ENCODE measurements at places on chromosomes 1 and 21.

DNA sequence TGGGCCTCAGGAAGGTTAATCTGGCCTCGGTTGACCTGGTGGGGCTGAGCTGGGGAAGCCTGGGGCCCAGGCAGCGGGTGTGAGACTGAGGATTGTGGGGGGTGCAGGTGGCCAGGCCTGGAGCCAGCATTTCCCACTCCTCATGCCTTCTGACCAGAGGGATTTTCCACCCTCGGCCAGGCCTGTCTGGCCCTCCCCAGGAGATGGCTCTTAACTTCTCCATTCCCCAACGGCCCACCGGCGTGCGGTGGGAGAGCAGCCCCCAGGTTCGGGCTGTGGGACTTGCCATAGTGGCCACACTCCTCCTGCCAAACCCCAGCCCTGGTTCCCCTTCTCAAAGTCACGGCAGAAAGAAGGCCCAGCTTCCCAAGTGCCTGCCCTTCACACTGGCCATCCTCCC is 126.5 kb upstream of the RUNX3 start:
- DNase-seq, result no peak

GRCh38 chr1:225527575-225527974 is 99.7 kb upstream of the LBR start:
- no peak for DNase-seq

GRCh38 chr1:26789931-26790330 is 2.2 kb downstream of the PIGV start:
- no peak for DNase-seq

DNA sequence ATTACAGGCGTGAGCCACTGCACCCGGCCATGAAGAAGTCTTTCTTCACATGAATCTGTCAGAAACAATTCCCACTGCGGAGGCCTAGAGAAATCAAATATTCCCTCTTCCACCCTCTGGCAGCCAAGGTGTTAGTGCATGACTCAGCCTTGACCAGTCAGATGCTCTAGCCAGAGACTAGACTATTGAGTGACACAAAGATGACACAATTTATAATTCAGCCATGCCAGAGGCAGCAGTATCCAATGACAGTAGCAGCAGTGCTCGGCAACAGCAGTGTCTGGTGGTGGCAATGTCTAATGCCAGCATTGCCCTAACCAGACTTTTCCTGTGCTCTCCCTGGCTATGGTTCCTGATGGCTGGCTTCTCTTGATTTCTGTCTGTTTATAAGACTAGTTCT is 8.7 kb downstream of the CTXND2 start:
- DNase-seq, result no peak

DNA sequence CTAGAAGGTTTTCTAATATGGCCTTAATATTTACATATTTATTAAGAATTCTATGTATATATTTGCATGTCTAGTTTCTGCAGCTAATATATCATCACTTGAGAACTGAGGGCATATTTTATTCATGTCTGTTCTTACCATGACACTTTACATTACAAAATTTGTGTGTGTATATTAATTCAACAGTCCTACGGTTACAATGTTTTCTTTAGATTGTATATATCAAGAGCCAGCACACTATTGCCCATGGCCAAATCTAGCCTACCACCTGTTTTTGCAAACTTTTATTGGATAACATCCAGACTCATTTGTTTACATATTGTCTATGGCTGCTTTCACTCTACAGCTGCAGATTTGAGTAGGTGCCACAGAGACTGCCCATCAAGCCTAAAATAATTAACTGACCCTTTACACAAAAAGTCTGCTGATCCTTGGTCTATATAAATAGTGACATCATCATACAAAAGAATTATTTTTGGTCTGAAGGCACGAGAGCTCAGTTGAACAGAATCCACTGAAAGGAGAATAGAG is 577.4 kb upstream of the PBX1 start:
- no peak for DNase-seq

DNA sequence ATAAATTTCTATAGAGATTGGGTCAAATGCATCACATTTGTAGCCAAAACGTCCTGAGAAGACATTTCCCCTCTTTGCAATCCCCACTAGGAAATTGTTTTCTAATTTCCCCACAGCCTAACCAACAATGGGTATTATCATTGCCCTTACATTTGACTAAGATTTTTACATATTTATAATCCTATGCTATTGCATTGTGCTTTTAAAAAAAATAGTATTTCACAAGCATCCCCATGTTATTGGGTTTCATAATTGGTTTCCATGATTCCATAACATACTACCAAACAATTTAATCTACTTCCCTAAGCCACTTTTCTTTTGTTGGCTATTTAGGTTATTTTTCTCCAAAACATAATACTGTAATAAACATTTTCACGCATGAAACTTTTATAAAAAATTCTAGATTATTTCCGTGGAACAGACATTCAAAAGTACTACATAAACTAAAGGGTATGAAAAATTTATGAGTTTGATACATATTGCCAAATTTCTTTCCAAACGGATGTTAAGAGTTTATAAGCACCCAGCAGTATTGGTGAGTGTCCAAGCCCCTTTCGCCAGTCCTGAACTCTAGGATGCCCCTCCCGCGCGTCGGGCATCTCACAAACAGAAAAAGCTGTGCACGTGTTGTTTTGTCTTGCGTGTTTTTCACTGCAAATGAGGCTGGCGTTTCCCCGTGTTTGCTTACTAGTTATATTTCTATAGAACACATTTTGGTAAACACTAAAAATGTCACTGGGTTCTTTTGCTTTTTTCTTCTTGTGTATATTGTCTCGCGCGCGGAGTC is 2.0 kb upstream of the LHX4 start:
- DNase-seq, result no peak

DNA sequence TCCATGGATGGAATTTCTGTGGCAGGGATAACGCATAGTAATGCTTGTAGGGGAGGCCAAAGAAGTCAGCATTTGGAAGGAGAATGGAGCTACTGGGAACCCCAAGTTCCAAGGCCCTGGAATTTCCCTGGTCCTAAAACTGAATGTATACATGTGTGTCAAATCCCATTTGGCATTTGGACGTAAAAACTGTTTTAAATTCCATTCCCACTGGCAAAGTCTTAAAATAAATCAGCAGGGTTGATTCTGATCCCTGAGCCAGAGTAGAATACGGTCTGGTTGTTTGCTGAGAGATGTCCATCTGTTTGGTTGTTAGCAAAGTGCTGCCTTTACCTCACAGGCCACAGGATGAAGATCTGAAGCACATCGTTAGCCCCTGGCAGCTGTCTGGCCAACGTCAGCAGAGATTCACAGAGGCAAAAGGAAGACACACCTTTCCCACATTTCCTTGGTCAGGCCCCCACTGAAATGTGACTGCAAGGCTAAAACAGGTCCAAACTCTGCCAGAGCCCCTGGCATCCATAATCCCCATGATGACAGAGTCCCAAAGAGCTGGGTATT is 62.2 kb downstream of the GORAB start:
- DNase-seq, result no peak

DNA sequence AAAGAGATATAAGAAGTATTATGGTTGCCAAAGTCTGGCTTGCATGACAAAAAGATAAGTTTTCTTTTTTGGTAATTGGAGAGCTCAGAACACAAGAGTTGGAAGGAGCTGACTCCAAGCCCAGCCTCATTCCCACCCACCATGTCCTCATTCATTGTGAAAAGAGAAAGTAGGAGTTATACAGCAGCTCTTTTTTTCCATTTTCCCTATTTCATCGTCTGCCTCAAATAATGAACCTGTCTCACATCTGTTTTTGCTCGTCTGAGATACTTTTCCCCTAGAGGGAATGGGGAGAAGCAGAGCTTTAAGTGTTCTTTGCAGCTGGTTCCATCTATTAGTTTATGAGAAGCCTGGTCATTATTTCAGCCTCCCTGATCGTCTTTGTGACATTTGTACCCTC is 34.7 kb downstream of the AGT start:
- DNase-seq, result no peak

- DNase-seq, result no peak
Measured at GRCh38 chr1:197200272-197200899, 53.9 kb upstream of the ASPM start.

DNA sequence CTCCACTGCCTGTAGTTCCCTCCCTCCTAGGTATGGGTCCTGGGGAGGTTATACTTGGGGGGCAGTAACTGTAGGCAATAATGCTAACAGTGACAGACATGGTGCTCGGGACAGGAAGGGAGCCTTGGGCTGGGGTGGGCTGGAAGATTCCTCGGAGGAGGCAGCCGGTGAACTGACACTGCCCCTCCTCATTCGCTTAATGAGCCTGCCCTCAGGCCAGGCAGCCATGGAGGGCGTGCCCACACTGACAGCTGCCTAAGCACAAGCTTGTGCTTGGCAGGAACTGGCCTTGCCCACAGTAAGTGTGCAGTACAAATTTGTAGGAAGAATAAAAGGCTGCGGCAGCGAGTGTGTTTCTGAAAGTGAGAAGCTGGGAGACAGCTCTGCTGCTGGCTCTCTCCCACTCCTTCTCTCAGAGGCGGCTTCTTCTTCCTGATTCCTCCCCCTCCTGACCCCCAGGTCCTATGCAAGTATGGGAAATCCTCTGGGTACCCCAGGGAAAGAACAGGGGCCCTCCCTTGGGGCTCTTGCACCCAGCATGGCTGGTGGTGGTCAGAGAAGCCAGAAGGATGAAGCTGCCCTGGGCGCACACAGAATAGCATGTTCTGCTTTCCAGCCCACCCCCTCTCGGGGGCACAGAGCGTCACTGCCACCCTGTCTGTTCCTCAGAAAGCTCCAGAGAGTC is 23.6 kb downstream of the OPTC start:
- no peak for DNase-seq

DNA sequence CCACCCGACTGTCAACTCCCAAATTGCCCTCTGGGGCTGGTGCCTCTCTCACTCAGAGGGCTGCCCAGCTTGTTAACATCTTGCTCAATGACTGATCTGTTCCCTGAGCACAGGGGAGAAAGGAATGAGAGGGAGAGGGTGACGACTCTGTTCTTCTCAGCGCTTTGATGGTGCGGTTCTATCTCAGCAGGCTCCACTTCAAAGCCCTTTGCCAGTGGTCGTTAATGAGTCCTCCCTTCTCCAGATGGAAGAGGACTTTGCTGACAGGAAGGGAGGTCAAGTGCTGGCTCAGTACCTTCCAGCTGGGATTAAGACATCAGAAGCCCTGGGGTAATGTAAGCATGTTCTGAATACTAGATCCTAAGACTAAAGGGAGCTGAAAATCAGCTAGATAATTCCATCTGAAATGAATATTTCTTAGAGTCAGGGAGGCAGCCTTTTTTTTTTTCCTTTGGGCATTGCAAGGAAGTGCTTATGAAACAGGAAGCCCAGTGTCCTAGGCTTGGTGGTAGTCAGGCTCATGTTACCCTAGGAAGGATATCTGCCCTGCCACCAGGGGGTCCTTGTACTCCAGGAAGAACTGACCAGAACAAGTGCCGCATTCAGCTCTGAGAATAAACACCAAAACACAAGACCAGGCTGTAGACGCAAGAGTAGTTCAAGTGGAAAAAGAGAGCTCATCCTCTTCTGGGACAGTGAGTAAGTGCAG is 4.7 kb downstream of the FMOD start:
- no peak for DNase-seq

GRCh38 chr1:158806916-158807536 is 24.1 kb upstream of the MNDA start:
- DNase-seq, result no peak

DNA sequence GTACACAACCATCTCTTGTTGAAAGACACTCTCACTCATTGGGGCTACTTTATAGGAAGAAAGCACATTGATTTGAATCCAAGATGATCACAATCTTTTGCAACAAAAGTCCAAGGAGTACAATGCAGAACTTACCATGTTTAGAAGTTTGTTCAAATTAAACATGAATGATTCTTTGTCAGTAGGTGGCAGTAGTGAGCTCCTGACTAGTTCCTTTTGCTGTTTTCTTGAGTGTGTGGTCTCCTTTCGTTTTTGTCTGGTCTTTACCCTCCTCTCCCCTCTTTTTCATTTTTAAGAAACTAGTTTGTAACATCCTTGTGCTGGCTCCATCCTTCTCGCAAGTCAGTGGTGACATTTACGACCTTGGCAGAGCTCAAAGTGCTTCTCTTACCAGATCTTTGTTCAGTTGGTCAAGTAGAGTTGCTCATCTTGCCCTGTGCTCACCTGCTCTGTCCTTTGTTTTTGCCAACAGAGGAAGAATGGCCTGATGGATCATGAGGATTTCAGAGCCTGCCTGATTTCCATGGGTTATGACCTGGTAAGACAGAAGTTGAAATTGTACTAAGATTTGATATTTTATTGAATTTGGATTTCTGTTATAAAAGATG is 35.7 kb upstream of the MTR start:
- DNase-seq, result peak; percentile 20

GRCh38 chr1:70044832-70045231 is 160.5 kb downstream of the LRRC40 start:
- DNase-seq, result no peak

GRCh38 chr1:215054266-215054665 is 28.3 kb upstream of the KCNK2 start:
- DNase-seq, result no peak

DNA sequence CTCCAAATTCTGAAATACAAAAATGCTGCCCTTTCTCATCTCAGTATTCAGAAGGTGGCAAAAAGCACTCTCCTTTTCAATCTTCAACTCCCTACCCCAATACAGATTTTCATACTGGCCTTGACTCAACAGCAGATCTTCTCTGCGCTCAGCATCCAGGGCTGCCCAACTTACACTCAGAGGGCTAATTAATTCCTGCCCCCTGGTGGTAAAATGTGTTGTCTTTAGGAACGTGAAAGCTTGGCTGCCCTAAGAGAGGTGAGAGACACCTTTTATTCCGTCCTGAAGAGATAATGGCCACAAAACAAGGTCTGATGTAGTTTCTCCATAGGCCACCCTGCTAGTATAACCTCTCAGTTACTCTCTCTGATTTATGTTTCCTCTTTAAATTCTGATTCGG is 25.0 kb downstream of the KRTAP24-1 start:
- no peak for DNase-seq
